ENCODE measurements at places on chromosomes 12 and 14. TPM values are rescaled to one million over a fixed set of nuclear protein-coding genes. Genes with fewer than 3 reads are reported as not detected.

The BMP4 gene
- 6.0 TPM for total RNA-seq

The PRR4 gene
- total RNA-seq = 4.2 TPM

The ABCC9 gene
- 128 TPM for total RNA-seq

The ERBB3 gene
- total RNA-seq = 1.3 TPM

- no peak for DNase-seq
Measured at GRCh38 chr12:130424858-130425697, 87.4 kb downstream of the PIWIL1 start.

- no peak for DNase-seq
Measured at GRCh38 chr14:34228650-34228976, 233.4 kb downstream of the SPTSSA start.

GRCh38 chr14:23610090-23610814, 25.9 kb upstream of the DHRS2 start:
- DNase-seq = no peak

GRCh38 chr12:28172434-28173030, 17.7 kb upstream of the CCDC91 start:
- DNase-seq = no peak

- no peak for DNase-seq
Measured at GRCh38 chr12:73547421-73547820, 990.2 kb upstream of the ATXN7L3B start.

DNA sequence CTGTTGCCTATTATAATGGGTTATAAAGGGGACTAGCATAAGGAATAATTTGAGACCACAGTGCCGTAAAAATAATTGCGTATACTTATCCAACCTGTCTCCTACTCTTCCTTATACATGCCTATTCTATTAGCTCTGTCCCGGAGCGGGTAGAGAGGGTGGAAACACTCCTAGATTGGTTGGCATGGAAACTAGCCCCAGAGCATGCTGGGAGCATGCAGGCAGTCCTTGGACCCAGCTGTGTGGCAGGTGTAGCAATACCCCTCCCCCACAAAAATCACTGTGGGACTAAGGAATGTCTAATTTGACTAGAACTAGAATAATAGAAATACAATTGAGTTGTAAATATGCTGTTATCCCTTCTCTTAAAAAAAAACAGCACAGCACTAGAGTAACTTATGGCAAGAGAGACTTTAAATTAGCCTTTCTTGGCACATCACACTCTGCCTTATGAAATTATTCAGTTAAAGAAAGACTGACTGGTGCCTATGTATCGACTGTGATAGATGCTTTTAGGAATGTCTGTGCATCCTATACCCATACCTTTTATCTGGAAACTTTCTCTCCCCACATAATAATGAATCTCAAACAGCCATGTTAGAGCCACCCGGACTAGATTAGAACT, 244.0 kb upstream of the DAAM1 start:
- DNase-seq = no peak

- DNase-seq = no peak
Measured at GRCh38 chr12:121278169-121279070, 18.1 kb downstream of the CAMKK2 start.
